ENCODE measurements at places on chromosomes 3 and 15.

DNA sequence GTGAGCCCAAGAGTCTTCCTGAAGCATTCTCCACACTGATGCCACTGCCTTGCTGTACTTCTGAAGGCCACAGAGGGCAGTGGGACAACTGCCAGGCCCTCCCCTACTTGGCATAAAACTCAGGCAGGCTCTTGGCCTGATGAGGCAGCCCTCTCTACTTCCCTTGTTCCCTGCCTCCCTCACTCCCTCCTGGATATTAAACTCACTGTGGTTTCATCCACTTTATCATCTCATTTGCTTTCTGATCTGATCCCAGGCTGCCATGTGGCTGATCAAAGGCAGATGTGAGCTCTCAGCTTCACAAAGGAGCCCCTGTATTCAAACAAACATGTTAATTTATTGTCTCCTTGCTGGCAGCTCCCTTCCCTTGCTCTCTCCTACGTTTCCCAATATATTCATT, 533.5 kb downstream of the IGSF11 start:
- DNase-seq, result no peak

- DNase-seq, result no peak
Observed at GRCh38 chr3:75906555-75907112, 121.3 kb upstream of the ZNF717 start.

DNA sequence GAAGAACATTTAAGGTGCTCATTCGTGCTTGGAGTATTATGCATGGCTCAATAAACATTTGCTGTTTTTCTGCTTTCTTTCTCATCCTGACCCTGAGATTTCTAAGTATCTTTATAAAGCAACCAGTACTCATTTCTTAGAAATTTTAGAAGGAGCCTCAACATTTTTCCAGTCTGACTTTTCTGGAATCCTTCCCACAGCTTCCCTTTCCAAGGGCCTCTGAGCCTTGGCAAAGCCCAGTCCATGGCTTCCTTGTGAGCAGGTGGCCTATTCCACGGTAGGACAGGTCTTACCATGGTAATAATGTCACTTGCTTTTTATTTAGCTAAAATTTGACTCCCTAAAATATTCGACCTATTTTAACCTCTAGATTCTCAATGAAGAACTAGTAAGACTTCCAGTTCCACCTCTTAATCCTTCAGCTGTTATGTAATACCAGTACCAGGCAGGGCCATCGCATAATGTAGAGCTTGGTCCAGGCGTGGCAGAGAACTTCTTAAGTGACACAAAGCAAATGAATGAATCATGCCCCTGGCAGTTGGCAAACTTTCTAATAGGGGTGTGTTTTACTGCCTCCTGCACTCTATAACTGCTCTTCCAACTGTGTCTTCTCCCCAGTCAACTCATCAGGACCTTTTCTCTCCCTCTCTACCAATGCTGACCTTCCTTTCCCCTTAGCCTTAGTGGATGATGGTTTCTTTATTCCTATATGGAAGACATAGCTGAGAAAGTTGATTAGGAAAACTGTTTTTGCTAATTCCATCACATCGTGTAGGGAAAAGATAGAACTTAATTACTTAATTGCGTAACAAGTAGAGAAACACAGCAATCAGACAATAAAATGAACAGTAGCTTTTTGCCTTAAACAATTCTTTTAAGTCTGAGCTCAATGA, 894 bp upstream of the TM4SF4 start:
- DNase-seq, result no peak

DNA sequence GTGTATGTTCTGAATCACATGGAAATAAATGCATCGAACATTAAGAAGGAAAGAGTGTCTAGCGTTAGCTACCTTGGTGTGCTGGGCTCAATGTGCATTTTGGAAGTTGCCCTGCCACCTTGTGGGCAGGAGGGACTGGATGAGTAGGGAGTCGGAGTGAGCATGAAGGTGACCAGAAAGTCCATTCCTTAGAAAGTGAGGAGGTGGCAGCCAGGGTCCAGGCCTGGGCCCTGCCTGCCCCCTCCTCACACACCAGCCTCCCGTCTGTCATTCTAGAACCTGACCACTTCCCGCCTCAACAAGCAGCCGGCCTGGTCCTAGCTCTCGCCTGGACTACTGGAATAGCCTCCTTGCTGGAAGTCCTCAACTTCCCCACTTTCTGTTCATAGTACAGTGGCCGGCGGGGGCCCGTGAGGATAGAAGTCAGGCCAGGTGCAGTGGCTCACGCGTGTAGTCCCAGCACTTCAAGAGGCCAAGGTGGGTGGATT, 10.2 kb upstream of the GATA2 start:
- DNase-seq, result no peak

DNA sequence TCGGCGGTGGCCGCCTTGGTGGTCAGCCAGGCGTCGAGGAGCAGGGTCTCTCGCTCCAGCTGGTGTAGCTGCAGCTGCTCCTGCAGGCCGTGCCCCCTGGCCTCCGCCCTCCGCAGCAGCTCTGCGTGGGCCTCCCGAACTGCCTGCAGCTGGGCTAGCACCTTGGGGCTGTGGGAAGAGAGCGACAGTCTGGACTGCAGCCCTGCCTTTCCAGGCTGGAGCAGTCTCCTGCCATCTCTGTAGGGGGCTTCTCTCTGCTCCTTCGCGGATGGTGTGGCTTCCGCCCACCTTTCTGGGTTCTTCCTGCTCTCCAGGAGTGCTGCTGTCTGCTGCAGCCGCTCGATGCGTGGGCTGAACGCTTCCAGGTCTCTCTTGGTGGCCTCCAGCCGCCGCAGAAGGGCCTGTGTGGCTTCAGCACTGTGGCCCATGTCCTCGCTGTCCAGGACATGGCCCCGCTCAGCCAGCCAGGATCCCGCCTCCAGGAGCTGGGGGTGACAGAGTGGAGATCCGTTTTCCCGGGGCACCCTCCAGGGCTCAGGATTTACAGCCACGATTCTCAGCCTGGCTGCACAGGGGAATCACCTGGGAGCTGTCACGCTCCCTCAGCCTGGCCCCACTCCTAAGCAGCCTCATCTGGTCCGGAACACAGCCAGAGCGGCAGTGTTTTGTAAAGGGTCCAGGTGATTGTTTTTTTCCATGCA, 16.8 kb downstream of the PLA2G4B start:
- no peak for DNase-seq

- no peak for DNase-seq
Observed at GRCh38 chr3:32340039-32340438, 51.6 kb upstream of the CMTM7 start.

- DNase-seq, result no peak
Observed at GRCh38 chr3:17088017-17088416, 203.3 kb downstream of the PLCL2 start.

GRCh38 chr15:67998599-67999133, 55.4 kb upstream of the PIAS1 start:
- DNase-seq, result no peak

- DNase-seq, result no peak
Observed at GRCh38 chr3:178823591-178824246, 247.9 kb downstream of the ZMAT3 start.

DNA sequence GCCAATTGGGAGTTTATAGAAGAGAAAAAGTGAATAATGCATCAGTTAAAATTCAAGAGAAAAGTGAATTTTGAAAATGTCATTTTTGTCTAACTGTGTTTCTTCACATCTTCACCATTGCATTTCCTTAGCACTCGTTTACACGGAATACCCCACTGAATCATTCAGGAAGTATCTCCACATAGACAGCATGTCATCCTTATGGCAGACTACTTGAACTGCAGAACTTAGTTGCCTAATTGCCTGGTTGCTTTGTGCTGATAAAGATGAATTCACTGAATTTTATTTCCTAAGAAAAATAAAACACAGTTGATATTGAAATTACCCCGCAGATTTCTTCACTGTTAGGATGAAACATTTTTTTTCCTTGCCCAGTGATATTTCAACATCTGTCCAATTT, 627.1 kb downstream of the ROBO1 start:
- DNase-seq, result no peak

GRCh38 chr3:62246094-62246493, 127.3 kb downstream of the FEZF2 start:
- DNase-seq, result no peak

DNA sequence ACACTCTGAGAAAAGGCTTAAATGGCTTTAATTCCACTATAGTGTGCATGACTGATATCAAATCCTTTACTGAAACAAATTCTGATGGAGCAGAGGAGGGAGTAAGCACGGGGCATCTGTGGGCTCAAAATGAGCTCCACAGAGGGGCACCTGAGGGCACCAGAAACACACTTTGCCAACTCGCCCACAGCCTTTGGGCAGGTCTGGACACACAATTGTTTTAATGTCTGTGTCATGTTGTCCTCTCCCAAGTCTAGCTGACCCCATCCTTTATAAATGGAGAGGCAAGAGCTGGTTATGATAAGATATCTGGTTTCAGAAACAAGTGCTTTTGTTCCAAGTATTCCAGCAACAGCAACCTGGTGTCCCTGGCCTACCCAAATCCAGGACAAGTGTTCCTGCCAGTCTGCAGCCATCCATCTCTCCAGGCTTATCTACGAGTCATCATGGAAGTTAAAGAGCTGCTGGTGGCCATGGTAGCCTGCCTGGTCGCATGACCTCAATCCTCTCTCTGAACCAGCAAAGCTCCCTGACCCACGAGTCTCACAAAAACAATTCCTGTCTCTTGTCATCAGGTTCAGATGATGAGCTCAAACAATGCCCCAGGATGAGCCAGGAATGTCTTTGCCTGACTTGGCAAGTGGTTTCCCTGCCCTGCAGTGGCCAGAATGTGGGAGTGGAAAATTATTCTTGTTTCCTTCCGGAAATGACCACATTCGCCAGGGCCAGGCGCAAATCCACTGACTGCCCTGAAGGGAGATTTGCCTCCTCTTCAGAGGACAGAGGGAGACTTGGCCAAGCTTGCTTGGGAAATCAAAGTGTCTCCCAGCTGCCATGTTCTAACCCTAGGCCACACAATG, 64.4 kb upstream of the TPM1 start:
- no peak for DNase-seq

- DNase-seq, result no peak
Observed at GRCh38 chr3:11558411-11558903, 85.3 kb downstream of the VGLL4 start.

GRCh38 chr3:171908731-171909130, 65.6 kb downstream of the TMEM212 start:
- DNase-seq, result no peak

DNA sequence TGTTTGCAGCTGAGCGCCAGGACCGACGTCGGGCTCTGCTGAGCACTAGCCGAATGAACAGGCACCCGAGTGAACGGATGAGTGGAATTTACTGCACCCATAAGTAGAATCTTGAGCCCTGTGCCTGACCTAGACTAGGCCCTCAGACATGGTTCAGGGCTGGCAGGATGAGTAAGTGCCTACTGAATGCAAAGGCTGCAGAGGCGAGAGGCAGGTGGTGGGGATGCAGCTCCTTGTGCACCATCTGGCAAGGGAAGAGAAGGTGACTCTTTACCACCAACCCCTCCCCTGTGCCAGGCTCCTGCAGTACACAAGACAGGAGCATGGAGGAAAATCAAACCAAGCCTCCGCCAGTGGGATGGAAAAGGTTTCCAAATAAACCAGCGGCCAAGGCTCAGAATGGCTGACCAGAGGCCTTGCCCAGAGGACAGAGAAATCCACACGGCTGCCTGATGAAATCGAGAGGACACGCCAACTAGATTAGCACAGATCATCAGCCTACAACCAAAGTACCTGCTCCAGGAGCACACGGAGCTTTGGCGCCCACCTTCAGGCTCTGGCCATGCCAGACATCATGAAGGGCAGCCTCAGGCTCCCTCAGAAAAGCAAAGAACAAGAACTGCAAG, 141.7 kb upstream of the IQSEC1 start:
- DNase-seq, result no peak

DNA sequence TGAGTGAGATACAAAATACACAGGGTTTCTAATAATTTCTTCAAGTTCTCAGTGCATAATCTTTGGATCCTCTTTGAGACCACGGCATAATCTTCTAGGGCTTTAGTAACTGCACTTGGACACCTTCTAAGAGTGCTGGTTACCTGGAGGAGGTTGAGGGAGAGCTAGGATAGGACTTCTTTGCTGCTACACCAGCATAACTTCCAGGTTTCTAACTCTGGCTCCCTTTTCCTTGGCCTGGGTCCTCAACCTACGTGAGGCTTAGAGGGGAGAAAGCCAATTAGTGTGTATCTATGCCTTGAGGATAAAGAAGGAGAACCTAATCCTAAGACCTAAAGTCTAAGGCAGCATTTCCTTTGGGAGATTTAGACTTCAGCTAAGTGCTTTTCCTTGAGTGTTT, 184.8 kb downstream of the LSAMP start:
- DNase-seq, result no peak

GRCh38 chr3:28476194-28476593, 127.6 kb upstream of the AZI2 start:
- DNase-seq, result no peak

GRCh38 chr3:14472471-14473351, 67.4 kb downstream of the GRIP2 start:
- no peak for DNase-seq

GRCh38 chr15:101368861-101369642, 74.0 kb upstream of the SNRPA1 start:
- no peak for DNase-seq

DNA sequence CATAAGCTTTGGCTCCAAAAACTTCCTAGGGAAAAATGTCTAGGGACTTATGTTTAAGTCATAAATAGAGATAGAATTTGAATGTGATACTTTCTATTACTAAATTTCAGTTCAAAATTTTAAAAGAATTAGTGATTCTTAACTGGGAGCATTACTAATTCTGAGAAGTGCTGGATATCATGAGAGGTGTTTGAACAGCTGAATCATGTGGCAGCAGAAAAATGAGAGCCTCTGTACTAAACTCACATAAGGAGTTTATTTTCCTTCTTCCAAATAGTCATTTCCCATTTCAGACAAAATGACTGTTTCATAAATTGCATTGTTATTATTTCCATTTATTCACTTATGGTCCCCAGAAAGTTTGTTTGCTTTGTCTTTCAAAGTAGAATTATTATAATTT, 62.7 kb downstream of the SLMAP start:
- no peak for DNase-seq

- DNase-seq, result no peak
Observed at GRCh38 chr15:100903168-100903554, 16.0 kb upstream of the LRRK1 start.

- no peak for DNase-seq
Observed at GRCh38 chr15:47136236-47136635, 581.1 kb upstream of the SEMA6D start.

DNA sequence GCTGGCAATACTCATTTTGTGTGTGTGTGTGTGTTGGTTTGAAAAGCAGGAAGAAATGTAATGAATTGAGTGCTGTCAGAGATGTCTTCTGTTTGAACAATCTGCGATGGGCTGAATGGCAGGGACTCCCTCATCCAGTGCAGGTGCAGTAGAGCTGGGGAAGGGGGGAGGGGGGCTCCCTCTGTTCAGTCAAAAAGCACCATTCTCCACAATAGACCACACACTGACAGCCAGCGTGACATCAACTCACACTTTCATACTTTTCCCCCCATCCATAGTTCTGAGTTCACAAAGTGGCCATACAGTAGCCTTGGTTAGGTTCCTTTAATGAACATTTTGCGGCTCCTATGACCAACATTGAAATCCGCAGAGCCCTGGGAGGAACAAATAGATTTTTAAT, 10.4 kb downstream of the SOX2 start:
- DNase-seq, result no peak

- DNase-seq, result no peak
Observed at GRCh38 chr3:46566040-46566641, at the start of gene LRRC2. Gene LRRC2 (minus strand): TSS chr3:46566302. CDS start chr3:46551591, 14,711 bp downstream.
